ENCODE measurements at places on chromosomes 11 and 22.

DNA sequence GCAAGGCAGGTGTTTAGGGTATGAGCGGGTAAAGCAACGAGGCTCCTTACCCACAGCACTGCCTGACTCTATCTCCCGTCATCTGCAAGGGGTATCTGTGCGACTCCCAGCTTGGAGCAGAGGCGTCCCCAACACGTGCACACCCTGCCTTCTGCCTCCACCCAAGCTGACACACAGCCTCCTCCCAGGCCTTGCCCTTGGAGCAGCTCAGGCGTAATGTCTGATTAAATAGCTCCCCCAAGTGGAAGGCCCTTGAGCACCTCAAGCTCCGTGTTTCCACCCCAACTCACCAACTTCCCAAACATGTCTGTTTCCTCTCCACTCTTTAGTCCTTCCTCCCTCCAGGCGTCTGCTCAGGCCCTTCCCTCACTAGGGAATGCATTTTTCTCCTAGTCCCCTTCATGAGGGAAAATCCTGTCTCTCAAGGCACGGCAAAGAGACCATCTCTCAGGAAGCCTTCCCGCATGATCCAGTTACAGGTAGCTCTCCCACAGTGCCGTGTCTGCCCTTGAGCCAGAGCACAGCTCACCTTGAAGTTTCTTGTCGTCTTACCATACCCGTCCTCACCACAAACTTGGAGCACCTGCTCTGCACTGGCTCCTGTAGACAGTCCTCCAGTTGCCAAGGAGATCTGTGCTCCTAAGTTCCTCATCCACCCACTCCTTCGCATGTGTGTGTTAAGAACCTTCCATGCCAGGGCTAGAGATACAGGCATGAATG, 15.8 kb downstream of the CYB5R2 start:
- DNase-seq: no peak

GRCh38 chr22:40009292-40009774, 14.6 kb downstream of the FAM83F start:
- no peak for DNase-seq

DNA sequence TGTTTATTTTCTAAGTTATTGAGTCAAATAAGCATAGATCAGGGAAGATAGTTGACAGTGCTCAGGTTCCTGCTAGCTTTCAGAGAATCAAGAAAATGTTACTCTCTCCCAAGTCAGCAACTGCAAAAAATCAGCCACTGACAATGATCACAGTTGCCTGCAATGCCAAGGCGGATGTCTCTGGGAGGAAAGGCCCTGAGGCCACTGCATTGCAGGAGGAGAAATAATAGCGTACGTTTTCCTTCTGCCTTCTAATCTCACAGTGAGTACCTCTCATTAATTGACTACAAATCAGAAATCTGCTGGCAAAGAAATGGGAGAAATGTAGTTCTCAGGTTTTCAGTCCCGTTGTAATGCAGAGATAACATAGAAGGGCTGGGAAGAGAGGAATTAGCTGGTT, 54.0 kb upstream of the SPON1 start:
- DNase-seq: no peak

DNA sequence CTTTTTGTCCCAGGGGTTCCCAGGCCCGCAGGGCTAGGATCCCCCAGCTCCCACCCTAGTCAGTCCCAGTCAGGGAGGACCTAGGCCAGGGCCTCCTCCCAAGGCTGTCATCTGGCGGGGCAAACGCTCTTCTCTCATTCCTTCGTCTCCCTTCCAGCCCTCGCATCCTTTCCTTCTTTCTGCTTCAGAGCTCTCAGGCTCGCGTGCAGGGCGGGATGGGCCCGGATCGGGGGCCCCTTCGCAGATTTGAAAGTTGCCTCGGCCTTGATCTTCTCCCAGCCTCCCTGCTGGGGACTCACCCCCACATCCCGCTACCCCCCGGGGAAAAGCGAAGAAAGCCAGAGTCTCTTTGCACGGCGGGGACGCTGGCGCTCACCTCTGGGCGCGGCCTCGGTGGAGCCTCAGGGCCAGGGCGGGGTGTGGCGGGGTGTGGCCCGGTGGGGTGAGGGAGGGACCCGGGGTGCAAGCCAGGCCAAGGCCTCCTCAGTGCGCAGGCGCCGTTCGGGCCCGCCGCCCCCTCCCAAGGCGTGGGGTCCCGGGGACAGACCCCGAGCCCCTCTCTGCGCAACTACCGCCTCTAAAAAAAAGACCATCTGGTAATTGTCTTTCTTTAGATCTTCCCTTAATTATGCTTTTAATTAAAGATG, 14.8 kb upstream of the PAX6 start:
- DNase-seq: no peak

DNA sequence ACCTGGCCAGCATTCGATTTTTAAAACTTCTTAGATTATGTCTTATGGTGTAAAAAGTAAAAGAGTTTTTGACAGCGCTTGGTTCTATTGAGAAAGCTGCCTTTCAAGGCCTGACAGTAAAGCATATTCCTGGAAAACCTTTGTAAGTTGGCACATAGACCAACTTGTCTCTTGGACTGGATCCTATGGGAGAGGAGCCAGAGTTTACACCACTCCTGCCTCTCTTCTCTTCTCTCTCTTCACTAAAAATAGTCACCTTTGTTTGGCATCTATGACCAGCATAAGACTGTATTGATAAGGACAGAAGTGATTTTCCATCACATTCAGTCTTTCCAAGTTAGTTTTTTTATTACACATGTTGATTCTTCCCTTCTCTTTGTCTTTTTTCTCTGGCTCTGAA, 33.7 kb downstream of the CSRP3 start:
- DNase-seq: no peak

DNA sequence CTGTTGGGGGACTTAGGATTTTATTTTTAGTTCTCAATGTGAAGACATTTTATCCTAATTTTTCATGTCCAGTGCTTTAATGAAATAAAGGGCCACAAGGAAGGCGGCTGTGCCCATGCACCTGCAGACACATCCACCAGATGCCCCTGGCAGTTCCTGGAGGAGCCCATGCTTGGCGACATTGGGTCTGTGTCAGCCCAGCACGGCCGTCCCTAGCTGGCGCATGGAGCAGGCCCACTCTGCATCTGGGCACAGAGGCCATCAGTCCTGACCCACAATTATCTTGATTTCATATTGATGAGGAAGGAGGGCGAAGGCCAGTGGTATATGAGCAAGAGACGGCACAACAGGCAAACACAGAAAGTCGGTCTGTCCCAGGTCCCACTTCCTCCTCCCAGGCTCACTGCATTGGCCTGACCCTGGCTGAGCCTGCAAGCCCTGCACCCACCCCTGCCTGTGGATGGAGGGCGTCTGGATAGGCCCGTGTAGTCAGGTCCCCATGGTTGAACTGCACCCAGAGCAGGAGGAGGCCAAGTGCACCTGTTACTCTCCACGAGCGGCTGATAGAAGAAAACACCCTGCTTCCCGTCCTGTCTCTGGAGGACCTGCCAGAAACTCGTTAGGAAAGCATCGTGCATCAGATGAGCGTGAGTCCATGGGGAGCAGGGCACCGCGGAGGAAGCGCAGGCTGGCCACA, 296.9 kb downstream of the BRD1 start:
- DNase-seq: no peak

DNA sequence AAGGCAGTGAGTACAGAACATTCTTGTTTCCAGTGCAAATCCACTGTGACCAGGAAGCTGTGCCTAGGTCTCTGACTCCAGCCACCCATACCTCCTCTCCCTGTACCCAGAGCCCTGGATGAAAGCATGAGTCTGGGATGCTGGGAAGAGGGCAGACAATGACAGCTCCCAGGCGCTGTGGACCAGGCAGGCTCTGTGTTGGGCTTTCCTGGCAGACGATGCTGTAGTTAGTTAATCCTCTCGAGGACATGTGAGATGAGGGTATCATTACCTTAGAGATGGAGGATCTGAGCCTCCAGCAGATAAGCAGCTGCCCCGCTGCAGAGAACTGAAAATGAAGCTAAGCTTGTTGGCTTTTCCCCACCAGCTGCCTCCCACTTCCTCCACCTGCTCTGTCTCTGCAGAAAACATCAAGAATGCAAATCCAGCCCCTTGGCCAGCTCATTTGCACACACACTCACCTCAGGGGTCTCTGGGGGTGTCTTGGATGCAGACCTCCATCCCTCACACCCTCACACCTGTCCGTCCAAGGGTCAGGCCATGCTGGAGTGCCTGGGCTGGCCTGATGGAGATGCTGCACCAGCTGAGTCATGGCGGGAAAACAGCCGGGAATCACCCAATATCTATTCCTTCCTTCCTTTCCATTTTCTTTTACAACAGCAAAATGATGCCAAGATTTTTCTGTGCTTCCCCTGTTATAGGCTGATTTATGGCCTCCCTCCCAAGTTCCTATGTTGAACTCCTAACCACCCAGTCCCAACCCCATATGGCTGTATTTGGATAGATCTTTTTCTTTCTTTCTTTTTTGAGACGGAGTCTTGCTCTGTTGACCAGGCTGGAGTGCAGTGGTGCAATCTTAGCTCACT, 94.9 kb upstream of the SEPTIN5 start:
- no peak for DNase-seq

DNA sequence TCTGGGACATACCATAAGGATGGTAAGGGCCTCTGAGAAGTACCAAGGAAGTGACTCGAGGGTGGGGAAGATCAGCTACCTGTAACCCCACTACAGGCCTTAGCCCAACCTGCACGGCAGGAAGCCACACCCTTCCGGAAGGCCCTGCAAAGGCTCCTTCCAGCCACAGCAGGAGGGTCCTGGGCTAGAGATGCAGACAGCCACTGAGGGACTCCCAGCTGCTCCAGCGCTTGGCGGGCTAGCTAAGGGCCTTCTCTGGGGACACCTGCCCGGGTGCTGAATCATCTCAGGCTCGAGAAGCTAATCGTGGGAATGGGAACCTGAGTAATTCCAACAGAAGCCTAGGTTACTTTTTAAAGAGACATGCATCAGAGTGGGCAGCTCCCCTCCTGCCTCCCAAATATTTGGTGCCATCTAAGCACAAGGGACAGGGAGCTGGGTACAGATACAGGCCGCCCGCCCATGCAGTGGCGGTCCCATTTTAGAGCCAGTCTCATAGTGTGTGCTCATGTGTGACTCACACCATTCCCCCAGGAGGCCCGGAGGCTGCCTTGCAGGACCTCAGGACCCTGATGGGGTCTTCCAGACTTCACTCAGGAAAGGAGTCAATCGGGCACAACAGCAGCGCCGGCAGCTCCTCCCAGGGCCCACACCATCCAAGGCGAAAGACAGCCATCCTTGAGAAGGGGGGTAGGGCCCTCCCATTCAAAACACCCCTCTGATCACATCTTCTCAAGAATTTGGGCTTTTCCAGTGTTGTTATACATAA, 8.0 kb downstream of the MYH9 start:
- no peak for DNase-seq

- DNase-seq: no peak
Observed at GRCh38 chr11:6390718-6391469, 620 bp downstream of the SMPD1 start.

DNA sequence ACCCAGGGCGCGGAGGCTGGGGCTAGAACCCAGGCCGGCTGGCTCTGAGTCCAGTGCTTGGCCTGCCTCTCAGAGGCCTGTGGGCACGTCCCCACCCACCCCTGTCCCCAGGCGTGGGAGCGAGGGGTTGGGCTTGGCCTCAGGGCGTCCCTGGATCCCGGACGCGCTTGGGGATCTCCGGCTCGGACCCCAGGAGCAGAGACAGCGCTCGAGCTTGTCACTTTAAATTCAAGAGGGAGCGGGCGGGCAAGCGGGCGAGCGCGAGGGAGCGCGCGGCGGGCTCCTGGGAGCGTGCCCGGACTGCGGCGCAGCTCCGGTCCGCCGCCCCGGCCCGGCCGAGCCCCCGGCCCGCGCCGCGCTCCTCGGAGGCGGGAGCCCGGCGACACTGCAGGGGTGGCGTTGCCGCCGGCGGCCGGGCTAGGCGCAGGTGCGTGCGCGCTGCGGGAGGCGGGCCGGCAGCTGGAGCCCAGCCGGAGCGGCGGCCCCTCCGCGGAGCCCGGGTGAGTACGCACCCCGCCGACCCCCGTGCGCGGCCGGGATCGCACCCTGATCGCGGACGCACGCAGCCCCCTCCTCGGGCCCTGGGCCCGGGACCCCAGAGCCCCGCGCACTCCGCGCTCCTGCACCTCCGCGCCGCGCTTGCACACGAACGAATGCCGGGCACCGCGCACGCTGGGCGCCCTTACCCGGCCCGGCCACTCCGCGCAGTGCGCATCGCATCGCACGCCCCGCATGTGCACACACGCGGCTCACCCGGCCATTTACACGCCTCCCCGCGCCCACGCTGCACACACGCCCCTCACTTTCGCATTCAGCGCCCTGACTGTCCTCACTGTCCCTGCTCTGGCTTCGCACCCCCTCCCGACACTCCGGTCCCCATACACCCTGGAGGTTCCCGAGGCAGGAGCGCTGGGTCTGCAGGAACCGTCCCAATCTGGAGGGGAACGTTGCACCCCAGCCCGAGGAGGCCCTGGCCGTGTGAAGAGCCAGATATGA, at the start of gene SYT12:
Gene SYT12 (plus strand): TSS at position 174 of the 996 bp plus-strand sequence. CDS start 7,011 bp downstream, outside the sequence.
- DNase-seq: no peak

DNA sequence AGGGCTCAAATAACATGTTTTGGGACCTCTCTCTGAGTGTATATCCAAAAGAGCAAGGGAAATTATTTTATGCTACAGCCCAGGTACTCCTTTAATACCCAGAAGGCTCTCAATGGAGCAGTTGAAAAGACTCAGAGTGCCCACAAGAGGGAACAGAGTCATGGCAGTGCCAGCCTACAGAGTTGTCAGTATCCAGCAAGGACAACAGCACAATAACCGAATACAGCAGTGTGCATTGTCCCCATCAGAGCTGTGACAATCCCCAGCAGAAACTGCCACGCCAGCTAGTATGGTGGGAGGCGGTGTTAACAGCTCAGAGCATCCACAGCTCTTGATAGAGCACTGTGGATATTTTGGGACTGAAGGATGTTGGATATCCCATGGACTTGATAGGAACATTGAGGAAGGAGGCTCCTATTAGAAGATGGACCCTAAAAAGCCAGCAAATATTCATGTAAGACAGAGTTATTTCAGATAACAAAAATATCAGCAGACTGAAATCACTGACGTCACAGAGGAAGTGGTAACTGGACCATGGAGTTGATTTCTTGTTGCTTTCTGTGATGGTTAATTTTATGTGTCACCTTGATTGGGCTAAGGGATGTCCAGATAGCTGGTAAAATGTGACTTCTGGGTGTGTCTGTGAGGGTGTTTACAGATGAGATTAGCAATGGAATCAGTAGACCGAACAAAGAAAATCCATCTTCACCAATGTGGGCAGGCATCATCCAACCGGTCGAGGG, 17.7 kb upstream of the PAFAH1B2 start:
- DNase-seq: no peak

DNA sequence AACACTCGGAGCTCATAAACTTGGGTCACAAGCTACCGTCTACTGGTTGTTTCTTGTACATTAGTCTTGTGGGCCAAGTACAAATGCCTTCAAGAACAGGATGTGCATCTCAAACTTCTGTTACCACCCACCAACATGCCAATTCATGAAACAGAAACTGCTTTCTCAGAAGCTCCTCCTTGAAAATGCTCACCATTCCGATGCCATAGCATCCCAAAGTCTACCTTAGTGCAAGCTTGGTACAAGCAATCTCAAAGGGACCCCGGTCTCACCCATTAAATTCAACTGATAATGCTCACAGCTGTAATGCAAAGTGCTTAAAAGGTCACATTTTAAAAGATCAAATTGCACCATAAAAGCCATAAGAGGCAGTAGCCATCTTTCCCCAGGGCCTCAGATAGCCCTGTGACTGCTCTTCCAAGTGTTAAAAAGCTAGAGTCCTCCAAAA, 31.8 kb upstream of the CCDC34 start:
- no peak for DNase-seq

- no peak for DNase-seq
Observed at GRCh38 chr11:124150684-124151083, 32.5 kb upstream of the OR10D3 start.

- DNase-seq: no peak
Observed at GRCh38 chr11:127059286-127059685, 58.7 kb upstream of the KIRREL3 start.

Data from urinary bladder (tissue), 4 donors.